Stimulated activated CD8-positive, alpha-beta memory T cell treated with anti-CD3 and anti-CD28 coated beads, Interleukin-4, amount 100 ng/mL, for 4 hours (primary cell): ENCODE measurements at places on chromosomes 16 and 17.

DNA sequence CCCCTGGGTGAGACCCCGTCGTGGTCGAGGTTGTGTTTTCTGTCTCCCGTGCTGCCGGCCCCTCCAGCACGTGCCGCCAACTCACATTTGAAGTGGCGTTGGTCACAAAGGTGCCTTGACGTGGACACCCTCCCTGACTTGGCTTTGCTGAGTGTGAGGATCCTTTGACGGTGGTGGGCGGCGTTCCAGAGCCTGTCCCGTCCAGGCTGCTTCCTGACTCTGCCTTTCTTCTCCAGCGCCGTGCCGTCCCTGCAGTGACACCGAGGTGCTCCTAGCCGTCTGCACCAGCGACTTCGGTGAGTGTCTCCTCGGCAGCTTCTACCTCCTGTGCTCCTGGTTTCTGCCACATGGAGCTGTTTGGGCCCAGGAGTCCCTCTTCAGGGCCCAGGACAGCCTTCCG lies 13.5 kb downstream of the METRNL start:
- no peak for DNase-seq

- DNase-seq: no peak
Measured at GRCh38 chr16:20799599-20799998, 6.7 kb downstream of the ERI2 start.

DNA sequence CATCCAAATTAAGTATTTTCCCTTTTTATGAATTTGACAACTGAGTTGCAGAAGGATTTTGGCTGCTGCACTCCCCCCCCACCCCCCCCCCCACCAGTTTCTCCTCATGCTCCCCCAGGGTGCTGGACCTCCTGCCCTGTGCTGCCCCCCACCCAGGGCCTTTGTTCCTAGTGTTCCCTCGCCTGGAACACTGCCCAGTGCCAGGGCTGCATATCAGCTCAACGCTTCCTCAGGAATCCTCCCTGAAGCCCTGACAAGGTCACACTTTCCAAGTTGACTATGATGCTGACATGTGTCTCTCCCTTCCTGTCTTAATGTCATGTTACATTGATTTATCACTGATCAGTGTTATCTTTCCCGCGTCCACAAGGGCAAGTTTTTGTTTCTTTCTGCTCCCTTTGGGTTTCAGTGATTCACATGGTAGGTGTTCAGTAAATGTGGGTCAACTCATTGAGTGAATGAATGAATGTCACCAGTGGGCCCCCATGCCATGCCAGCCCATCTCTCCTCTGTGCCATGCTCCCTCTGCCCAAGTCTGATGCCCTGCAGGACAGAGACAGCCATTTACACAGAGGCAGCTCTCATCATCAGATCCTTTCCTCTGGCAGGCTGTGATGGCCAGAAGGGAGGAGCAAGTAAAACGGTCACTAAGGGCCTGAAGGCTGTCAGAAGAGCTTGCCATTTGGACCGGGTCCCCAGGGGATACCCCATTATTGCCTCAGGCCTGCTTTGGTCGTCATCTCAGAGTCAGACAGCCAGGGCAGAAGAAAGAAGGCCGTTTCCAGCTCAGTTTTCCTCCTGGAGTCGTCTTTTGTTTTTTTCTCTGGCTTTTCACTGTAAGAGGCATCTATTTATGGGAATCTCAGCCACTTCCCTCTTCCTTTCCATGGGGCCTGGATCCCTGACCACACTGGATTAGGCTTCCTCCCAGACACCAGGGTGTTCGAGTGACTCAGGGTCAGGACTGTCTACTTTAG lies 386.2 kb downstream of the SNX29 start:
- DNase-seq: no peak

GRCh38 chr16:84144859-84145639 lies at the start of the genes DNAAF1 and HSDL1:
Gene DNAAF1, plus strand, starts transcription at chr16:84145308. Its CDS starts 133 bp downstream, at chr16:84145441.
Gene HSDL1, minus strand, starts transcription at chr16:84145177. Its CDS starts 13,856 bp downstream, at chr16:84131321.
- peak; percentile 89 for DNase-seq

DNA sequence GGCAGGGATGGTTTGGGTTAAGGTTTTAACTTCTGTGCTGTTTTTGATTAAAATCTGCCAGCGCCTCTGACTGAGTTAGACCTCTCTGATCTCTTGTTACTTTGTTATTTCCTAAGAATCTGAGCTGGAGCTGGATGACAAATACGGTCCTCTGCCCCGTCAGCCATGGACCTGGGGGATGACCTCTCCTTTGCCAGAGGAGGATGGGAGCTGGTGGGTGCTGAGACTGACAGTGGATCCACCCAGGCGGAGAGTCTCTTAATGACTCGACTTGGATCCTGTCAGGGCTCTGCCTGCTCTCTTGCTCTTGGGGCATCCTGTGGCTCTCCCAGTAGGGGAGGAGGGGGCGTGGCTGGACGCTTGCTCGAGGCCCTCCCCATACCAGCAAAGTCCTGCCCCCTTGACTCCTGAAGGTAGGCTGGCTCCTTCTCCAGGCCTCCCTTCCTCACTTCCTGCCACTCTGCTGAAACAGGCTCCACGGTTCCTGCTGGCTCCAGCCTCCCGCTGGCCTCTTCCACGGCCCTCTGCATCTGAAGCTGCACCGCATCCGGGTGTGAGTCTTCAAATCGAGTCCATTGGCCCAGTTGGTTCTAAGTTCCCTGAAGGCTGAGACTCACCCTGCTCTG lies 24.8 kb upstream of the MAP3K14 start:
- DNase-seq: no peak

GRCh38 chr16:18841833-18842525 lies 40.6 kb upstream of the ARL6IP1 start:
- no peak for DNase-seq

GRCh38 chr17:70872103-70872502 lies 702.8 kb downstream of the KCNJ2 start:
- no peak for DNase-seq

DNA sequence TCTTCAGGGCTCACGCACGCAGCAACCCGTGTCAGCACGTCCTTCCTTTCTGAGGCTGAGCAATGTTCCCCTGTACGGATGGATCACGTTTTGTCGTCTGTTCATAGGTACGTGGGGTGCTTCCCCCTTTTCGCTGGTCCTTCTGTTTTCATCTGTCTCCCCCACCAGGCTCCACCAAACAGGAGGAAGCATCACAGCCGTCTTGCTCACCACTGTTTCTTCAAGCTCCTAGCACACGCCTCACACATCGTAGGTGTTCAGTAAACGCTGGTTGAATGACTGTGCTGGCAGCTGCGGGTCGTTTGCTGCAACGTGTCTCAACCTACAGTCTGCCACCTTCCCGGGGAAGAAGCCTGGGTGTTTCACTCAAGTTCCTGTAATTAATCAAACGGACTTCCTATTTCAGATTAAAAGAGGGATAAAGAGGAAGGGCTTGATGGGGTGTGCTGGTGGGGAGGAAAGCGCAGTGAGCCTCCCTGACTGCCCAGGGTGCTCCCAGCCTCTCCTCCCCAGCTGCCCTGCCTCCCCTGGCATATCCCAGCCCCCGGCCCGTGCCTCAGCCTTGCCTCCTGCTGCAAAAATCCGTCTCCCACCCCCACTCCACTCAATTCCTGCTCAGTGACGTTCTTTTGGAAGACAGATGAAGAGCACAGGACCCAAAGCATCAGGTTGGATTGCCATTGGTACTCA lies 76.7 kb upstream of the DOC2B start:
- DNase-seq: no peak

- DNase-seq: peak; percentile 61
Measured at GRCh38 chr17:42067371-42068091, 17.1 kb upstream of the C17orf113 start.

- no peak for DNase-seq
Measured at GRCh38 chr16:87661561-87661960, 59.3 kb downstream of the JPH3 start.

- no peak for DNase-seq
Measured at GRCh38 chr16:86251682-86252081, 258.6 kb upstream of the FOXF1 start.

- DNase-seq: no peak
Measured at GRCh38 chr17:77512062-77512946, 371.5 kb downstream of the SEC14L1 start.

DNA sequence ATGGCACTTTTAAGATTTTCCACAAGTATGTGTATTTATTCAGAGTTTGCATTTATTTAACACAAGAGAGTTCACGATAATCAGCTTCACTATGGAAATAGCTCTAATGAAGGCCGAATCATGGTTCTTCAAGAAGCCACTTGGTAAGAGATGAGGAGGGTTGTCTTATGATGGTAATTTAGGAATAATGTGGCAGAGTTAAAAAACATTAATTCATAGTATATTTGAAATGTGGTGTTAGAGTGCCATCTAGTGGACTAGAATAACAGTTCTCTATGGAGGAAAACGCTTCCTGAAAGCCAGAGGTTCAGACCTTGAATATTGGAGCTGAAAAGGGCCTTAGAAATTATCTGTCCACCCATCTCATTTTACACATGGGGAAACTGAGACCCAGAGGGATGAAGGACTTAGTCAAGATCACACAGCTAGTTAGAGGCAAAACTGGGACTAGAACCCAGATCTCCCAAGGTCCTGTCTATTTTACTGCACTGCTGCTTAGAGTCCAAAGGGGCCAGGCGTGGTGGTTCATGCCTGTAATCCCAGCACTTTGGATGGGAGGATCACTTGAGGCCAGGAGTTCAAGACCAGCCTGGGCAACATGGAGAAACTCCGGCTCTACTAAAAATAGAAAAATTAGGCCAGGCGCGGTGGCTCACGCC lies 33.8 kb upstream of the KPNB1 start:
- no peak for DNase-seq

DNA sequence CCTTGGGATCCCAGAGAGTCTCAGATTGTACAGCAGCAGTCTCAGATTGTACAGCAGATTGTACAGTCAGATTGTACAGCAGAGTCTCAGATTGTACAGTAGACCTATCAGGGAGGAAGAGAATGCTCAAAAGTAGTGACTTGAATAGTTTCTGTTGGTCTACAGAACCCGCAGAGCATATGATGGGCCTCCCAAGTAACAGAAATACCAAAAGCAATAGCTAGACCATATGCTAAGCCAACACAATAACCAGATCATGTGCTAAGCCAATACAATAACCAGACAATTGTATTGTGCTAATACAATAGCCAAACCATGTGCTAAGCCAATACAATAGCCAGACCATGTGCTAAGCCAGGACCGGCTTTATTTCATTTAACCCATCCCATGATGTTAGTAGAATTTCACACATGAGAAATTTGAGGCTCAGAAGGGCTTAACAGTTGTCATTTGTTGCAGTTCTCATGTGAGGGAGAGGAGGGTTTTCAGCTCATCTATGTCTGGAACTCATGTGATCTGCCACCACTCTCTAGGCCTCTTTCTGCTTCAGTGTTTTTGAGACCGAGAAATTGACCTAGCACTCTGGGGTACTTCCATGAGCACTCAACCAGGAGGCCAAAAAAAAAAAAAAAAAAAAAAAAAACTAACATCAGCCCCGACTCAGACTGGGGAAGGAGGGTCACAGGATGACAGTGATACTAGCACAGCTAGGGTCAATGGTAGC lies 144.0 kb downstream of the SOX9 start:
- DNase-seq: no peak

DNA sequence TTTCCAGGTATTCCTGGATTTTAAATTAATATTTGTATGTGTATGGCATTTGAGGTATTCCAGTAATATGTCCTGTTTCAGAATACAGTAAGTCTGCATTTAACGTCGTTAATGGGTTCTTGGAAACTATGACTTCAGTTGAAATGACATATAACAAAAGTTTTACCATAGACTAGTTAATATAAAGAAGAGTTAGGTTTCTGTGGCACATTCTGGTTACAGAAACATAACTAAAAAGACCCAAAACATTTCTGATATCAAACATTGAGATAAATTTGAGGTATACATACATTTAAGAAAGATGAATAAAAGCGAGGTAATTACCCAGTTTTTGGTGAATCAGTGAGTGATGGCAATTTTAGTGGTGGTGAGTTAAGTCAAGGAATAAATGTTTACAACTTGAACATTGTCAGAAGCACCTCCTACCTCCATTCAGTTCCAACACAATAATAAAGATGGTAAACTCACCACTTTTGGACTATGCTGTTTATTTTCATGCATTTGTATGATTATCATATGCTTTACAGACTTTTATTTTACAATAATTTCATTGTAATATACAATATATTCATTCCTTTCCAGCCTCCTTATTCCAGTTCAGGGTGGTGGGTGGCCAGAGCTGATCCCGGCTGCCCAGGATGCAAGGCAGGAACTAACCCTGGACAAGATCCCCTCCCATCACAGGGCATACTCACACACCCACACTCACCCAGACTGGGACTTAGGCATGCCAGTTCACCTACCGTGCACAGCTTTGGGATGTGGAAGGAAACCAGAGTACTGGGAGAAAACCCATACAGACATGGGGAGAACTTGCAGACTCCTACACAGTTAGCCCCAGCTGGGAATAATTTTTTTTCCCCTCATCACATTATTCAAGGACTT lies 9.7 kb downstream of the LUC7L3 start:
- no peak for DNase-seq

DNA sequence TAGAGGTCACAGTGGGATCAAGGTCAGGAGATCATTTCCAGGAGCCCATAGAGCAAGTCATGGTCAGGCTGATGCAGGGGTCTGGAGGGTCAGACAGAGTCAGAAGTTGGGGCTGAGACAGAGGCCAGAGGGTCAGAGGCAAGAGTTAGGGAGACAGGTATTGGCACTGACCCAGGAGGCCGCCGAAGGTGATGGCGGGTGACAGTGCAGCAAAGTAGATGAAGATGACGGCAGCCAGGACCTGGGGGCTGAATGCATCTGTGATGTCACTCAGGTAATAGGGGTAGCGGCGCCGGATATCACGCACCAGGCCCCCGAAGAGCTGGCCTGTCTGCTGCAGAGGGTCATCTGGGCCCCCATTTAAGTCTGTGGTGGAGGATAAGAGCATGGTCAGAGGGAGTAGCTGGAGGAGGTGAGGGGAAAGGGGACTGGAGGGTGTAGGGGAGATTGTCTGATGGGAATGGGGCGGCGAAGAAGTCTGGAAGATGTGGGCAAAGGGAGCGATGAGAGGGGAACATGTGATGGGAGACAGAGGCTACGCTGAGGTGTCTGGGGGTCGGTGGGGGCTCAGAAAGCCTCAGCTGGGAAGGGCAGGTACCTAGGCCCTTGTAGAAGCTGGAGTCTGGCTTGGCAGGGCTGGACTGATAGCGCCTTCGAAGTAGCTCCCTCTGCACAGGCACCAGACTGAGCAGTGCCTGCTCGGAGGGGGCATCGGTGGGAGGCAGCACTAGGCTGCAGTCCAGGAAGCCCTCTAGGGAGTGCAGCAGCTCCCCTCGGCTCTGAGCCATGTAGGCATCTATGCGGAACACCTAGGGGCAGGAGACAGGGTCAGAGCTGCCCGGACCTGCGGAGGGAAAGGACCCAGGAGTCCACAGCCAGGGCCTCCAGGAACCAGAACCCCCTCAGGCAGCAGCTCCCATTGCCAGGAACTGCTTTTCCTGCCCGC lies 9.8 kb downstream of the SLC4A1 start:
- no peak for DNase-seq

DNA sequence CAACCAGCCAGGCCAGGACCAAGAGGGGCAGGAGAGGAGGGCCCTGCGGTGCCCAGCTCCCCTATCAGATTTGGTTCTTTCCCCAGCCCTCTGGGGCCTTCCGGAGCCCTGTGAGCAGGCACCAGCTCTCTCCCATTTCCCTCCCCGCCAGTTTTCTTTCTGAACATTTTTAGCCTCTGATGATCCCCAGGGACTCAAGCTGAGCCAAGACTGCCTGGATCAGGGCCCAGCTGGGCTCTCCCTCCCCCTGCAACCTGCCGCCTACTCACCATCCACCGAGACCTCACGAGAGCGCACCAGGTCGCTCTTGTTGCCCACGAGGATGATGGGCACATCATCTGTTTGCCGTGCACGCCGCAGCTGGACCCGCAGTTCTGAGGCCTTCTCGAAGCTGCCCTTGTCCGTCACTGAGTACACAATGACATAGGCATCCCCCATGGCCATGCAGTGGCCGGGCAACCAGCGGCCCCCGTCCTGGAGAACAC lies 2.0 kb downstream of the RRAD start:
- no peak for DNase-seq

- no peak for DNase-seq
Measured at GRCh38 chr17:56203430-56203829, 50.2 kb downstream of the ANKFN1 start.

GRCh38 chr17:43645765-43646481 lies 15.8 kb downstream of the MEOX1 start:
- no peak for DNase-seq
